ENCODE measurements at places on chromosomes 6 and 20. TPM values are rescaled to one million over a fixed set of nuclear protein-coding genes. Genes with fewer than 3 reads are reported as not detected.

Gene BTN1A1
- polyA plus RNA-seq = 0.48 TPM

Gene BACH2
- not detected for polyA plus RNA-seq

Gene EDN3
- polyA plus RNA-seq = 54.3 TPM

Gene SPACA1
- polyA plus RNA-seq = not detected

Gene HEY2
- 0.81 TPM for polyA plus RNA-seq

Gene ECT2L
- 0.16 TPM for polyA plus RNA-seq

Gene WFDC10B
- not detected for polyA plus RNA-seq

Gene COL11A2
- 7.5 TPM for polyA plus RNA-seq

Gene FGD2
- polyA plus RNA-seq = 8.8 TPM

GRCh38 chr20:1327827-1328679 is 886 bp downstream of the SDCBP2 start:
- peak; percentile 92 for DNase-seq

GRCh38 chr6:142712231-142712630 is 232.7 kb downstream of the HIVEP2 start:
- DNase-seq = no peak

DNA sequence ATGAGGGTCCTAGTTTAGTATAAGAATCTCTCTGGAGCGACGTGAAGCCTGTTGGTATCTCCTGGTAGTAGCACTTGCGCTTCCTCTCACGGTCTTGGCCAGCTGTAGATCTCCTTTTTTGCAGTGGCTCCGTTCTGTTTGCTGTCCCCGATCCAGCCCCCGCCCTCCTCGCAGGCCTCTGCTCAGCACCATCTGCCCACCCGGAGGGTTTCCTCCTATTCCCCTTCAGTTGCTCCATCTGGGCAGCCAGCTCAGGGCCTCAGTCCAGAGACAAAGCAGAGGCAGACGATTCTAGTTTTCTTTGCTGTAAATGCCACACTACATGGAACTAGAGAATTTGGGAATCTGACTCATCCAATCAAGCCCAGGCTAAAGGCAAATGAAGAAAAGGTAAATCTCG is 126.6 kb downstream of the TIAM2 start:
- no peak for DNase-seq

- no peak for DNase-seq
Observed at GRCh38 chr6:105001063-105001462, 44.2 kb downstream of the LIN28B start.

DNA sequence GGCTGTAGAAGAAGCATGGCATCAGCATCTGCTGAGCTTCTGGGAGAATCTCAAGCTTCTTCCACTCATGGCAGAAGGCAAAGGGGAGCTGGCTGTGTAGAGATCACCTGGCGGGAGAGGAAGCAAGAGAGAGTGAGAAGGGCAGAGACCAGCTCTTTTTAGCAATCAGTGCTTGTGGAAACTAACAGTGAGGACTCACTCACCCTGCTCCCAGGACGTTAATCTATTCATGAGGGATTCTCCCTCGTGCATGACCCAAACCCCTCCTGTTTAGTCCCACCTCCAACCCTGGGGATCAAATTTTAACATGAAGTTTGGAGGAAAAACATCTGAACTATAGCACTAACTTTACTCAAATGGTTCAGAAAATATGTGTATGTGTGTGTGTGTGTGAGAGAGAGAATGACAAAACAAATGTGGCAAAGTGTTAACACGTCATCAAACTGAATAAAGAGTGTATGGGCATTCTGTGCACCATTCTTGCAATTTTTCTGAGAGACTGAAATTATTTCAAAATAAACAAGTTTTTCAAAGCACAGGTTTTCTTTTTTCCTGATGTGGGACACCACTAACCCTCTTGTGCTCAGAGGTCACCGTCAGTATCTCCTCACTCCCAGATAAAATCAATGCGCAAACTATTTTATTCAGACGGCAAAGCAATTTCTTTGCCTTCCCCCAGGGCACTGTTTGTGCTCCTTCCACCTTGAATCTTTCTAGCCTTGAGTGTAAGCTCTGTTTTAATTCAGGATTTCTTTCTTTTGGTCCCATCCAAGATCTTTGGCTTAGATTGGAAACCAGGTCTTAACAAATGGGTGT is 23.2 kb upstream of the XRN2 start:
- DNase-seq = no peak

DNA sequence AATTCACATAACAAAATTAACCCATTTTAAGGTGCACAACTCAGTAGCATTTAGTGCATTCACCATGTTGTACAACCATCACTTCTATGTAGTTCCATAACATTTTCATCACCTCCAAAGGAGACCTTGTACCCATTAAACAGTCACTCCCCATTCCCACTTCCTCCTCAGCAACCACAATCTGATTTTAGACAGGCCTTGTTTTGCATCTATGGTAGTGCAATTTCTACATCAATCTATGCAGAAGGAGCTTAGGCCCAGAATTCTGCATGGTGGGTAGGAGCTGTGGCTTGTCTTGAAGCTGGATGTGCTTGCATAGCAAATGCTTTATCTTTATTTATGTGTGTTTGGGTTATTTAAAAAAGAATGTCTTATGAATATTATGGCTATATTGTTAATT is 13.5 kb upstream of the HLA-DQA1 start:
- no peak for DNase-seq

- DNase-seq = no peak
Observed at GRCh38 chr6:8387942-8388437, 47.4 kb downstream of the SLC35B3 start.

DNA sequence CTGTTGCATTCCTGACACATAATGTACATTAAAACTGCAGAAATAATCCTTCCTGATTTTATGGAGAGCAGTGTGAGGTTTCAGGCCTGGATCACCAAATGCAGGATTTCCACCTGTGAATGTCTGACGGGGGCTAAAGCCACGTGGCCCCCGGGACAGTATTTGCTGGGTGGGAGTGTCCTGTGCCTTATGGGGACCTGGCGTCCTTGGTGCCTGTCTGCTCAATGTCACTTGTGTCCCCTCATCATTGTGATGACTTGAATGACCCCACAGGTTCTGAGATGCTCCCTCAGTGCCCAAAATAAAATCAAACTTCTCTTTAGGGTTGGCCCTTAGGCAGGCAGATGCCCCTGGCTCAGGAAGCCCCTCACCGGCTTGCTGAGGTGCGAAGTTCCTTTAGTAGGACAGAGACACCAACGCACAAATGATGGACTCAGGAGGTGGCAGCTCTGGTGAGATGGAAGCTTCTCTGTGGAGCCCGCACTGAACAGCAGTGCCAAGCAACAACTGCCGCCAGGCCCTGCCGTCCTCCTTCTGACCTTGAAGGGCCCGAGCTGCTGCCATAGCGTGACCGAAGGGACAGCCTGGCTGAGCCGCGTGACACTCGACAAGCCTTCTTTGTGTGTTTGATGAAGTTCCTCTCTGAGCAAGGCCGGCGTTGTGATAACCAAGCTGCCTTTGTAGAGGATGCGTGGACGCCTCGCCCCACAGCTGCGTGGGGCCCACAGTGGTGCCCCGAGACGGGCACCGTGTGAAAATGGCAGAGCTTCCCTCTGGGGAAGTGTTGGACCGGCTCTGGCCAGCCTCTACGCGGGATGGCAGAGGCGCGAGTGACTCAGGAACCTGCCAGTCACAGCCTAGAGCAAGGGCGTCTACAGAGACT is 30.9 kb downstream of the FRMD1 start:
- DNase-seq = no peak

All from small intestine (tissue), 16 donors.